NCI-H510A treated with DMSO at 0.1 percent for 48 hours (cell line): ENCODE measurements at places on chromosomes 6 and 20.

DNA sequence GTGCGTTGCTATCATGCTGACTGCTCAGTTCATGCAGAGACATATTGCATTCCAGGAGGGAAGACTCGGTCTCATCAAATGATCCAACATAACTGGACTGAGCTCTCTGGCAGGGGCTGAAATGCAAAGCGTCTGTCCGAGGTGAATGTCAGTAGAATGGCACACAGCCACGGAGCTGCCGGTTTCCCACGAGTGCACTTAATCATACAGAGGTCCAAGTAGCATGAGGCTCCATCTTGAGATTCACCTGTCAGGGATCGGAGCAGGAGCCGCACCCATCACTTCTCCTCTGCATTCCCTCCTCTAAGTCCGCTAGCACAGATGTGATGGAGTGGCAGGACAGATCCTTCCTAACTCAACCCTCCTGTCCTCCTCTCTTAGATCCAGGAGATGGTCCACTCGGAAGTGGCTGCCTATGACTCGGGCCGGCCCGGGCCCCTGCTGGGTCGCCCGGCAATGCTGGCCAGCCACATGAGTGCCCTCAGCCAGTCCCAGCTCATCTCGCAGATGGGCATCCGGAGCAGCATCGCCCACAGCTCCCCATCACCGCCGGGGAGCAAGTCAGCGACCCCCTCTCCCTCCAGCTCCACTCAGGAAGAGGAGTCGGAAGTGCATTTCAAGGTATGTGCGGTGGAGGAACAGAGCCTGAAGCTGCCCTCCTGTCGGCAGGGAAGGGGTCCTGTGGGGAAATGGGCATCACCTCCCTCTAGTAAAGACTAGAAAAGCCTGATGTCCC is 135.9 kb downstream of the JPH2 start:
- no peak for DNase-seq

GRCh38 chr6:112049026-112049799 is 4.7 kb upstream of the CCN6 start:
- DNase-seq = no peak

DNA sequence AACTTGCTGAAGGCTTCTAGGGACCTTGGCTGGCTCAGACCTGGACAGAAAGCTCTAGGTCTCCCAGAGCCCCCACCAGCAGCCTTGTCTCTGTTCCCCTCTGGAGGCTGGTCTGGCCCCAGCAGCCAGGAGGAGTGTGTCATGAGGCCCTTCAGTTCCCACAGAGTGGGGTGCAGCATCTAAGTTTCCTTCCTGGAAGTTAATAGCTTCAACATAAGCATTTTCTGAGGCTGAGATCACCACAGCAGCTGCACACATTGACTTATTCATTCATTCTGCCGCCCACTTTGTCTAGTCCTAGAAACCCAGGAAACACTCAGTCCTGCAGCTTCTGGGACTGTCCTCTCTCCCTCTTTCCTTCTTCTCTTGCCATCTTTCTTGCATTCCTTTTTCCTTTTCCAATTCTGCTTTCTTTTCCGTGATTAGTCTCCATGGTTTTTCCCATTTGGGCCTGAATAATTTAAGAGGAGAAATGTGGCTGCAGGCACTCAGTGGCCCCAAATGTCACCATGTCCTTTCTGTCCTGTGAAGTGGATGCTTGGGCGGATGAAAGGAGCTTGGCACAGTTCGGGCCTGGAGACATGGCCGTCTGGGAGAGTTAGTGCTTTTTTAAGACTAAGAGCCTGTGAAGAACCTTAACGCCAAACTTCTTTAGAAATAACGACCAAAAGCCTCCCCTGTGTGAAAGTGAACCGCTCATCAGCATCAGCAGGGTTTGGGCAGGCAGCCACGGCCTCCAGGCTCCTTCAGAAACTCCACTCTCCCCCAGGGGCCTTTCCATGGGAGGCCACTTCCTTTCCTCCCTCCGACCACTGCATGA is 31.0 kb upstream of the PCMTD2 start:
- no peak for DNase-seq

GRCh38 chr20:46031014-46031569 is 2.1 kb downstream of the SLC12A5 start:
- no peak for DNase-seq

DNA sequence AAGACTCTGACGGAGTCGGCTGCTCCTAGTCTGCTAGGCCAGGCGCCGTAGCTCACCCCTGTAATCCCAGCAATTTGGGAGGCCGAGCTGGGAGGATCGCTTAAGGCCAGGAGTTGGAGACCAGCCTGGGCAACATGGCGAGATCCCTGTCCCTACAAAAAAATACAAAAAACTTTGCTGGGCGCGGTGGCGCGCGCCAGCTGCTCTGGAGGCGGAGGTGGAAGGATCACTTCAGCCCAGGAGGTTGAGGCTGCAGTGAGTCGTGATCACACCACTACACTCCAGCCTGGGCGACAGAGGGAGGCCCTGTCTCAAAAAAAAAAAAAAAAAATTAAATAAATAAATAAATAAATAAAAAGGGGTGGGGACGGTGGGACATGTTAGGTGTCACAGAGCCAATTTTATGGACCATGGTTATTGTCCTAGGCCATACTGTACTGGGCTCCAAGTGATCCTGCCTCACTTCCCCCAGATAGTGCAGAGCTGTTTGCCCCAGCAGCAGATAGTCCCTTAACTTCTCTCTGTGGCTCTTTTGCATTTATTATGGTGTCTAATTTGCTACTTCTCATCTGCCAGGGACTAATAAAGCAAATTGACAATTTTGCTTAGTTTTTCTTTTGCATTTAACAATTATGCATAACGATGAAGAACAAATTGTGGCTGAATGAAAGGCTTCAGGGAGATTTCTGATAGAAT is 5.2 kb downstream of the PI16 start:
- DNase-seq = no peak

DNA sequence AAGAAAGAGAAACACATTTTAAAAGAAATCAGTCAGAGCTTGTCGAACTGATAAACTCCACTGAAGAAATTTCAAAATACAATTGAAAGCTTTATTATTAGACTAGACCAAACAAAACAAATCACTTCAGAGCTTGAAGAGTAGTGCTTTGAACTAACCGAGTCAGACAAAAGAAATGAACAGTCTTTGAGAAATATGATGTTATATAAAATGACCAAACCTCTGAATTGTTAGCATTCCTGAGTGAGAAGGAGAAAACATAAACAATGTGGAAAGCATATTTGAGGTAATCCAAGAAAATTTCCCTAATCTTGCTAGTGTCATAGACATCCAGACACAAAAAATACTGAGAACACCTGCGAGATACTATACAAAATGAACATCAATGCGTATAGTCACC is 13.2 kb upstream of the CST4 start:
- no peak for DNase-seq

DNA sequence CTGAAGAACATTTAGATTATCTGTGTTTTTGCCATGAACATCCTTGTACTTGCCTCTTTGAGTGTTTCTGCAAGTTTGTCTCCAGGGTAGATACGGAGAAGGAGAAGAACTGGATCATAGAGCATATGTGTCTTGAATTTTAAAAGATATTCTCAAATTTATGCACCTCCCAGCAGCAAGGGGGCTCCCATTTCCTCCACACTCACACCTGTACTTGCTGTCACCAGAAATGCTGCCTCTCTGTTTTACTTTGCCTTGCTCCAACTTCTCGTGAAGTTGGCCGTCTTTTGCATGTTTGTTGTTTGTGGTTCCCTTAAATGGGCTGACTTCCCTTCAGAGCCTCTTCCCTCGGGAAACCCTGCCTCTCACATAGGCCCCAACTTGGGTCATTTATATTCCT is 171.0 kb downstream of the TFAP2C start:
- no peak for DNase-seq

DNA sequence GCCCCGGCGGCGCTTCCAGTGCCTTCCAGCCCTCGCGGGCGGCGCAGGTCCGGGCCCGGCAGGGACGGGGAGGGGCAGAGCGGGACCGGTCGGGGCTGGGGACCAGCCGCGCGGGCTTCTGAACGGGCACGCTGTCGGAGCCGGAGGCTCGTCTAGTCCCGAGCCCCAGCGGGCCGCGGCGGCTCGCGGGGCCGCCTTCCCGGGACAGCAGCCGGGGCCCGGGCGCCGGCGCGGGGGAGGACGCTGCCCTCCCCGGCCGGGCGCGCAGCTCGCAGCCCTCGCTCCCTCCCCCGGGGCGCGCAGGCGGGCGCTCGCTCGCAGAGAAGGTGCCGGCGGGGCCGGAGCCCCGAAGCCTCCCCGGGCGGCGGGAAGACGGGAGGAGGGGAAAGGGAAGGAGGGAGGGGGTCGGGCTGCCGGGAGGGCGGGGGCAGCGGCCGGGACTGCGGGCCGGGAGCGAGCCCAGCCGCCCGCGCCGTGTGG is 696 bp upstream of the SIRPA start:
- DNase-seq = no peak

DNA sequence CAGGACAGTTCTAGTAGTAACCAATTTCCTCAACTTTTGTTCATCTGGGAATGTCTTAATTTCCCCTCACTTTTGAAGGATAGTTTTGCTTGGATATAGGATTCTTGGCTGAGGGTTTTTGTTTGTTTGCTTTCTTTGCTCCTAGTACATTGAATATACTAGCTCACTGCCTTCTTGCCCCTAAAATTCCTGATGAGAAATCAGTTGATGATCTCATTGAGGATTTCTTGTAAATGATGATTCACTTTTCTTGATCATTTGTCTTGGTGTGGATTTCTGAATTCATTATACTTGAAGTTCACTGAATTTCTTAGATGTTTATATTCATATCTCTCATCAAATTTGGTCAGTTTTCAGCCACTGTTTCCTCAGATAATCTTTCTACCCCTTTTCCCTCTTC is 49.1 kb upstream of the PRDM1 start:
- DNase-seq = no peak

- DNase-seq = no peak
Measured at GRCh38 chr6:158284007-158284875, 28.0 kb upstream of the TULP4 start.

DNA sequence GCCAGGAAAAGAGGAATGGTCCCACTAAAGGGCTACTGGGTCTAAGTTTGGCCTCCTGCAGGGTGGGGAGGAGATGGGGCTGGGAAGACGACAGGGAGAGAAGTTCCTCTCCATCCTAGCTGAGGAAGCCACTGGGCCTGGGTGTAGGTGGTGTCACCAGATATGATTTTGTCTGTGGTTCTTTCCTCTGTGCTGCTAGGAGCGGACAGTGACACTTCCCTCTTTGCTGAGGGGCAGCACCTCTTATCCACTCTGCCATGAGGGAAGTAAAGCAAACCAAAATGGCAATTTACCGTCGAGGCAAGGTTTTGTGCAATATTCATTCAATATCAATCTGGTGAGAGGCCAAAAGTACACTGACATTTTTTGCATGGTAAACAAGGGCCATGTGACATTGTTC is 33.0 kb upstream of the NR2E1 start:
- no peak for DNase-seq

DNA sequence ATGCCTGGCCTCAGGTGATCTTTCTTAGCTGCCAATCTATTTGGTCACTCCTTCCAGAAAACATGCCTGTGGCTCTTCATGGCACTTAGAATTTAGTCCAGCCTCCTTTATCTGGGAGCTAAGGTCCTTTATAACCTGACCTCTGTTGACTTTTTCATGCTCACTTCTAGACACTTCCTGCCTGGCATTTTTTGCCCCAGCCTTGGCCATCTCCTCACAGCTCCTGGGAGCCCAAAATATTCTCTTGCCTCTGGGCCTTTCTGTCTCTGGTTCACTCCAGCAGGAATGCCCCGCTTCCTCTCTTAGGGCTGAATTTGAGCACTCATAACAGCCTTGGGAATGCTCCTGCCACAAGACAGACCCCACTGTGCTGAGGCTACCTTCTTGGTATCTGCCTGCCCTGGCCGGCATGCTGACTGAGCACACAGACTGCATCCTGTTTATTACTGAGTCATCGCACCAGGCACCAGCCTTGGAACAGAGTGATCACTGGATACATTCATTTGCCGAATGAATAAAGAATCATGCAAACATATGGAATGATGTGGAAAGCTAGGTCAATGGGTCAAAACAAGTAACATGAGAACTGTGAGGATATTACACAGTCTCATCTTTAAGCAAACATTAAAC is 5.8 kb upstream of the EEF1E1 start:
- no peak for DNase-seq

DNA sequence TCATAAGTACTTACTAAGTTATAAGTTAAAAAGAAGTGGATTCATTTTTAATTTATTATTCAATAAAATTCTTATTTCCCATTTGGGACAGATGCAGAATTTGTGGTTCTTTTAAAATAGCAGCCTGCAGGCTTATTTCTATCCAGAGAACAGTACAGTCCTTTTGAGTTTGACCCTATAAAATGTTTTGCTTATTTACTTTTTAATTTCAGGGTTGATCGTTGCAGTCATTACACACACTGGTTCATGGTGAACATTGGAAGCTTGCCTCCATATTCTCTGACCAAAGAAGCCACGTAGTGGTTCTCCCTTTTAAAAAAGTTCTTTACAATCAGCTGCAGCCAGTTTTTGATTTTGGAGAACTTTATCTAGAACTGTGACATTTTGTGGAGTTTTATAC is 122.9 kb upstream of the PDE7B start:
- DNase-seq = no peak

DNA sequence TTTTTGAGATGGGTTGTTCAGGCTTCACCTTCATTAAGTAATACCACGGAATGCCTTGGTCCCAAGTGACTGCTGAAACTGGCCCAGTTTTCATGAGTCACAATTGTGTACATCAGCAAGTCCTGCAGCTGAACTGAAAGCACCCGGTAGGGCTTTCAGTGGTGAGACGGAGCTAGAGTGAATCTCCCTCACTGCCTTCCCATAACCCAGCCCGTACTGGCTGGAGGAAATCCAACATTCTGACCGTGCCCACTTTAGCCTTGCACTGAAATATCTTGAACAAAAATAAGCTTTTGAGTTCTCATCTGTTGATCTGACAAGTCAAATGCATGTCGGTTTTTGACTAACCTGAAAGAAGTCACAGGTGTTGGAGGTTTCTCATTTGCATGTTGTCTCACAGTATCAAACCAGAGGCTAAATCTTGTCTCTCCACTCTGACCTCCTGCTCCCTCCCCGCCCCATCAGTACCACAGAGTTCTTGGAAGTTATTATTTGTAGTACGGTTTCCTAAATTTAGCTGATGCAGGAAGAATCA is 35.9 kb downstream of the DUSP22 start:
- DNase-seq = no peak
